ENCODE measurements at places on chromosomes 7 and 10.

GRCh38 chr10:84519235-84519634 lies 190.8 kb downstream of the CCSER2 start:
- DNase-seq: no peak

DNA sequence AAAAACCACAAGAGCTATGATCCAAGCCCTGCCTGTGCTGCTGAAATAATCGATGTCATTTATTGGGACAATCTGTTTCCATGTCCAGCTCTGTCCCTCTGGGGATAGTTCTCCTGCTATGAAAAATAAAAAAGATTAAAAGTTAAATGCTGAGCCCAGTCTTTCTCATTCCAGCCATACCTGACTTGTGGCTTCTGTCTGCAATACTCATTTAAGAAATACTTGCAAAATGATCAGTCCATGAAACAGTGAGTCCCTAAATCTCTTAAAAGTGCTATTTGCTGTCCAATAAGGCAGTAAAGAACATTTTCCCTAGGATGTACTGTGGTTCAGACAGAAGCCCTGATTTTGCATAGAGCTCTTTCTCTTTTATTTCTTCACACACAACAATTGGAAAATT lies 91.7 kb downstream of the SLC16A9 start:
- no peak for DNase-seq

DNA sequence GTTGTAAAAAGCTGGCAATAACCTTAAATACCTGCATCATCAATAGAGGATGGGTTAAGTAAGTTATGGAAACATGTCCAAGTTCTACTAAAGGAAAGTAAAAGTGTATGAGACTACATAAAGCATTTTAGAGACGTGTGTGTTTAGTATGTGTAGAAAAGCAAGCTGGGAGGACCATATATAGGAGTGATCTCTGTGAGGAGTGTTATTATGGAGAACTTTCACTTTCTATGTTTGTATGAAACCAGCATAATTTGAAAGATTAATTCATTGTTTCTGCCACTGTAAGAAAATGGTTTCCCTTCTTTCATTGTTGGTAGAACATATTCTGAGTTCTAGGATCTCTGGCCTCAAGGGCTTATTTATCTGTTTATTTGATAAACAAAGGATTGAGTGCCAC lies 19.2 kb upstream of the PDLIM1 start:
- DNase-seq: no peak

DNA sequence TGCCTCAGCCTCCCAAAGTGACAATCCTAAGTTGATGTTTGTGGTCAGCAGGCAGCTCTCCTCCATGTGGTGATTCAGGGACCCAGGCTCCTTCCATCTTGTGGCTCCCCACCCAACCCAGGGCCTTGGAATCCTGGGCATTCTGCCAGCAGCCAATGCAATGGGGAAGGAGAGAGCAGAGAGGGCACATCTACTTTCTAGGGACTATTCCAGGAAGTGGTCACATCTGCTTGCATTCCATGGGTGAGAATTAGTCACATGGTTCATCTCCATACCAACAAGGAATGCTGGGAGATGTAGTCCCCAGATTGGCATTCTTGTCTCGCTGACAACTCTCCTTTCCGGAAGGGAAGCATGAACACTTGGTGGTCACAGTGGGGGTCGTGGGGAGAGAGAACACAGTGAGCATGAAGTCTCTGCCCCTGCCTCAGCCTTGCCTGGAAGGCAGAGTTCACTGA lies 9.9 kb upstream of the SRRM3 start:
- DNase-seq: no peak

DNA sequence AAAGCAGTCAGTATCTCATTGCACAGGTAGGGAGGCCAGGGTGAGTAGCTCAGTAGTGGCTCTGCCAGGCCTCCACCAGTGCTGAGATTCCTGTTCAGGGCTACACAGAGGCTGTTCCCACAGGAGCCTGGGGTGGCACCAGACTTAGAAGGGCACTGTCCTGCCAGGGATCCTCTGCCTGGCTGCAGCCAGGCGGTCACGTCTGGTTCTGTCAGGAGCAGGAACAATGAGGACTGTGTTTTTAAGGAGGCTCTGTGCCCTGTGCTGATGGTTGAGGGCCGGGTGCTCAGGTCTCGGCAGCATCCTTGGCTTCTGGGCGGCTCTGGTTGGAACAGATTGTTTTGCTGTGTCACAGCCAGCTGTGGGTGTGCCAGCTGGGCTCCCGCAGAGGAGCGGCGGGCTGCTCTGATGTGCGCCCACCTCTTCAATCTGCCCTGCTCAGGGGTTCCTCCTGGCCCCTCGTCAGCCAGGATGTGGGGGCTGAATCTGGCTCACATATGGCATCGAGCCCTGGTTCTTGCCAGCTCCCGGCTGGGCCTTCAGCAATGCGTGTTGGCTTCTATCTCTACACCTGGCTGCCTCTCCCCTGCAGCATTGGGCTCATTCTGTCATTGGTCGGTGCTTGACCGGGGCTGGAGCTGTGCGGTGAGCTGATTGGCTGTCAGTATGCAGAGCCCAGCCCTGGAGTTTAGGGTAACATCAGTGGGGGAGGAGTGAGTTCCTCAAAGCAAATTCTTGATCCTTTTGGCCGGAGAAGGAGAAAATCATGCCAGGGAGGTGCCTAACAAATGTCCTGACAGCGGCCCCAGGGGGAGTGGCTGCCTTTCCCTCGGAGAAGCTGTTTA lies 41.2 kb downstream of the TACR2 start:
- DNase-seq: no peak

DNA sequence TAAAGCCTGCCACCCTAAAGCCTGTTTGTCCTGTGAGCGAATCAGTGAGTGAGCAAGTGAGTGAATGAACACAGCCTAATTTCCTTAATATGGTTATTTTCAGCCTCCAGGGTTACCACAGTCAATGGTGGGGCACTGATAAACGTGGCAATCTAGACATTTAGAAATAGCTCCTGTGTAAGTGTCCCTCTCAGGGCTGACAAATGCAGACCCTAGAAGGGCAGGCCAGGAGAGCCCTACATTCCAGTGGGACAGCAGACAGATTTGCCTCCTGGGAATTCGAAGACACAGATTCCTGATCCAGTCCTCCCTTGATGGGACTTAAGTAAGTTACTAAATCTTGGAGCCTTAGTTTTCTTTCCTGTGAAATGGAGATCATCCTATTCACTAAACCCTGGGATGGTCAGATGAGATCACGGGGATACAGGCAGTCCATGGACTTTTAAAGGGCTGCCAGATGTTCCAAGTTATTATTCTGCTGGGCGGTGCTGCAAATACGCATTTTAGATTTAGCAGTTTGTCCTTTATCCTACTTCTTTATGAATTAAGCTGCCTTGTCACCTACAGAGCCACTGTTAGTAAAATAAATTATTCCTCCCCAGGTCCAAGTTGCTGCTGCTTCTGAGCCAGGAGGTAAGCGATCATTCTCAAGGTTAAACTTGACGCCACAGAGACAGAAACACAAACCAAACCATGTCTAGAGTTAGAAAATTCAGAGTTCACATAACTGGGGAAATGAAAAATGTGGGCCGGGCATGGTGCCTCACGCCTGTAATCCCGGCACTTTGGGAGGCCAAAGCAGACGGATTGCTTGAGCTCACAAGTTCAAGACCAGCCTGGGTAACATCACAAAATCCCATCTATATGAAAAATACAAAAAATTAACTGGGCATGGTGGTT lies 54.8 kb upstream of the TM9SF3 start:
- no peak for DNase-seq

- DNase-seq: no peak
Observed at GRCh38 chr7:16587790-16588189, 57.8 kb downstream of the ANKMY2 start.

DNA sequence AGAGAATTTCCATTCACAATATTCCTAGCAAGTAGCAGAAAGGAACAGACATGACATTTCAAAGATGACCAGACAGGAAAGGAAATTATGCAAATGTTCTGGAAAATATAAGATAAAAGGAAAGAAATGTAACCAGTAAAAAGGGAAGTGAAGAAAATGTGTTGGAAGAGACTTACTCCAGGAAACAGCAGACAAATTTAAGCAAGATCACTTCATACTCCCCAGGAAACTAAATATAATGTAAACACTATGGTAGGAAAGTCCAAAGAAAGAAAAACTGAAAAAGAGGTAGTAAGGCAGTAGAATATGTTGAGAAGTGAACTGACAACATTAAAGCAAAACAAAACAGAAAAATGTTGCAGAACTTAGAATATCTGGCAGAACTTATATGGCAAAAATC lies 6.4 kb upstream of the ST8SIA6 start:
- no peak for DNase-seq

Data from stimulated activated CD4-positive, alpha-beta T cell treated with anti-CD3 and anti-CD28 coated beads, Interleukin-12 subunit alpha, Interleukin-12 subunit beta, amount 100 ng/mL, for 24 hours (primary cell).